NCI-H69 (cell line): ENCODE measurements at places on chromosomes 1 and 21.

- DNase-seq, result no peak
These were observed 163.4 kb upstream of the DPYD start for GRCh38 chr1:98084188-98084587.

- DNase-seq, result no peak
These were observed 23.7 kb upstream of the TMEM54 start for GRCh38 chr1:32924881-32925344.

DNA sequence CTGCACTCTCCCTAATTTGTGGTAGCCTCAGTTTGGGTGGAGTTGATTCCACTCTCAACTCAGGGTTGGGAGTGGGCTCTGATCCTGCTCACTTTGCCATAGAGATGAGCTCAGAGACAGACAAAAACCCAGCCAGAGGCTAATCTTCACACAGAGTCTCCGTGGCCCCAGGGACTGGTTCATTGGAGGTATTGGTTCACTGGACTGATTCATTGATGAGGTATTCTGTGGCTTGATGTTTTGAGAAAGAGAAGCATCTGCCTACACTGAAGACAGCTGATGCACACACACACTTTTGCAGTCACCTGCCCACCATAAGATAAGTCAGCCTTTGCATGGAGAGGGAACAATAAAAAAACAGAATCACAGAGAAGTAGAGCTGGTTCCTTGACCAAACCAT lies 183.8 kb downstream of the AJAP1 start:
- DNase-seq, result no peak

- DNase-seq, result no peak
These were observed 38.4 kb upstream of the HEATR1 start for GRCh38 chr1:236642763-236643162.

- DNase-seq, result peak; percentile 92
These were observed 53.9 kb downstream of the GALNT2 start for GRCh38 chr1:230120921-230121381.

- no peak for DNase-seq
These were observed 110.7 kb upstream of the KIAA0040 start for GRCh38 chr1:175303201-175303707.

GRCh38 chr1:31663622-31664452 lies 19.2 kb upstream of the PEF1 start:
- peak; percentile 44 for DNase-seq

DNA sequence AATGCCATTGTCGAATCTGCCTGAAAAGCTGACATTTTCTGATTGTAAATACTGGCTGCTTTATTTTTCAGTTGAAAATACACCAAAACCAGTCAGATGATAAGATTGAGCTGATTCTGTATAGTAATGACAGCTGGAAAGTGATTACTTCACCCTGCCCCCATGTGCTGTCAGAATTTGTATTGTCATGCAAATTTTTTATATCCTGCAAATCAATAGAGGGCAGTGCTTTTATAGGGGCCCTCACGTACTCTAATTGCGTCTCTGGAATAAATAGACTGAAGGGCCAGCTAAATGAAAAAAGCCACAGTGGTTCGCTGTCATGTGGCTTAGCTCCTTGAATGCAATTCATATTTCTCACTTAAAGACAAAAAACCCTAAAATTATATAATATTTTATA lies 208.6 kb downstream of the LHX8 start:
- DNase-seq, result peak; percentile 79

GRCh38 chr1:16386454-16387113 lies 19.5 kb downstream of the SZRD1 start:
- DNase-seq, result no peak

- no peak for DNase-seq
These were observed 610.1 kb downstream of the AJAP1 start for GRCh38 chr1:5264476-5264875.

GRCh38 chr1:168772428-168773060 lies 43.5 kb upstream of the DPT start:
- no peak for DNase-seq
